ENCODE measurements at places on chromosomes 5 and 9.

DNA sequence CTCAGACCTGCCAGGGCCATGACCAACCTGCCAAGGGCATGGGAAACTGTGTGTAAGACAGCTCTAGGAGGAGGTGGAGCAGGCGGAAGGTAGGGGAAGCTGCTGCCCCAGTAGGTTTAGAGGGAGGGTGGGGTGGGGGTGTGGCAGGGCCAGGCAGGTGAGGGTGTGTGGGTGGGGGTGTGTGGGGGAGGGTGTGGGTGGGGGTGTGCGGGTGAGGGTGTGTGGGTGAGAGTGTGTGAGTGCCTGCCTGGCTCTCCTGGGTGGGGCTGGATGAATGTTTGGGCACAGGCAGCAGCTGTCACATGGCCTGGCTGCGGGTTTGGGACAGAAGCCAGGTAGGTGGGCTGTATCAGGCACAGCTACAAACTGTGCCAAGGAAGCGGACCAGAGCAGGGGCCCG lies 8.8 kb upstream of the N4BP3 start:
- DNase-seq = no peak

GRCh38 chr5:43192558-43193180 lies 644 bp downstream of the NIM1K start:
- no peak for DNase-seq

GRCh38 chr5:102758576-102758975 lies 3.5 kb downstream of the PAM start:
- DNase-seq = no peak

DNA sequence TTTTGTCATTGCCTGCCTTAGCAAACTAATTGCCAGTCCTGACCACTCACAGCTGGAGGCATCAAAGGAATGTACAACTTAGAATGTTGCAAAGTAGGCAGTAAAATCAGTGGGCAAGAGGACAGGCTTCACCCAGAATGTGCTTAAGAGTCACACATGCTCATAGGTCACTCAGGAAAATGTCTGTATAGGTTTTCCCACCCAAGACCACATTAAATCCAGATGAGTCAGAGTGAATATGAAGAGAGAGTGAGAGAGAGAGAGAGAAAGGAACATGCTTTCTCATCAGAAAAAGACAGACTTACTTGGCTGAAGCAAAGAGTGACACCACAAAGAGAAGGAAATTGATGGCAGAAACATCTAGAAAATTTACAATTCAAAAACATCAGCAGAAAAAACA lies 37.9 kb downstream of the PLEKHG4B start:
- DNase-seq = no peak

- DNase-seq = no peak
These were observed 66.8 kb upstream of the SMC2 start for GRCh38 chr9:104027295-104027694.

- DNase-seq = no peak
These were observed 84.7 kb downstream of the ZDHHC21 start for GRCh38 chr9:14608540-14608939.

GRCh38 chr9:68822596-68823165 lies 117.6 kb downstream of the PIP5K1B start:
- no peak for DNase-seq

- no peak for DNase-seq
These were observed 368.4 kb downstream of the MAN2A1 start for GRCh38 chr5:110058175-110058574.

DNA sequence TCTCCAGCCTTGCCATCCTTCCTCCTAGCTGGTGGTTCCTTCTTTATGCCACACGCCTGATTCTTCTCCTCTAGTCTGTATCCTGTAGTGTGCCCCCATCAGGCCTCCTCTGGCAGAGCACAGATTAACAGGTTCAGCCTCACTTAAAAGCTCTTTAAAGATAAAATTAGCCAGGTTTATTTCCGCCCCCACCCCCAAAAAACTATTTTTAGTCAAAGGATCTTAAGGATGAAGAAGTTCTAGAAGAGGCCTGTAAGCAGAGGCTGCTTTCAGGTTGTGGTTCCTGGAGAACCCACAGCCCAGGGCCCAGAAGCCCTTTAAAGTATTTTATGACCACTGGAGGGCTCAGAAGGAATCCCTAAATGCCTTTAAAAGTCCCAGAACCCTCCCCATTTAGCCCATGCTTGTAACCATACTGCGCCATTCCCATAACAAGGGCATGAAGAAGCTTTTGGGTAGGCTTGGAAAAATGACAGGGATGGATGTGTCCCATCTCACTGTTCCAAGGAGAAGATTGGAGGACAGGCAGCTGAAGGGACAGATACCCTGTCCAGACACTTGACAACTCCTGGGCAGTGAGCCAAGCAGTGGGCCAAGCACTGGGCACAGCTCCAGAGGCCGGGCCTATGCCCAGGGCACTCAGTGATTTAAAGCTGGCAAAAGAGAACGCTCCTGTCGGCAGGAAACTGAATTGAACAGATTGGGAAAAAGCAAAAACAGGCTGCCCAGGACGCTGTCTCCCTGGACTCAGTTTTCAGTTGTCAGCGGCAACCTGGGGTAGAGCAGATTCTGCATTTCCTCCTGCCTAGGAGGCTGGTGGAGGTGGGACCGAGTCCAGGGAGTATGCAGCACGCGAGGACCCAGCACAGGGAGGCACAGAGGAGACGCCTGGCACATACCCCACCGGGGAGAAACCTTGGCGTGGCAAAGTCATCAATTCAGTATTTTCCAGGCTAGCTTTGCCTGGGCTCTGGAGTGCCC lies 106.3 kb upstream of the SSBP2 start:
- DNase-seq = no peak

DNA sequence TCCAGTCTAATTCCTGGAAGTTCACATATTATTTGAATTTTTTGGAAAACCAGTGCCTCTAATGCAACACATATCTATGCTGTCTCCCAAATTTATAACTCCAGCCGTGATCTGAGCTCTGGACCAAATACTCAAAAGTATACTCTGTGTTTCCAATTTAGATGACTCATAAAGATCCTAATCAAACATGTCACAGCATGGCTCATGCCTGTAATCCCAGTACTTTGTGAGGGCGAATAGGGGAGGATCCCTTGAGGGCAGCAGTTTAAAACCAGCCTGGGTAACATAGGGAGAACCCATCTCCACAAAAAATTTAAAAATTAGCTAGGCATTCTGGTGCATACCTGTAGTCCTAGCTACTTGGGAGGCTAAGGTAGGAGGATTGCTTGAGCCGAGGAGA lies 388.0 kb downstream of the CDH12 start:
- DNase-seq = no peak

DNA sequence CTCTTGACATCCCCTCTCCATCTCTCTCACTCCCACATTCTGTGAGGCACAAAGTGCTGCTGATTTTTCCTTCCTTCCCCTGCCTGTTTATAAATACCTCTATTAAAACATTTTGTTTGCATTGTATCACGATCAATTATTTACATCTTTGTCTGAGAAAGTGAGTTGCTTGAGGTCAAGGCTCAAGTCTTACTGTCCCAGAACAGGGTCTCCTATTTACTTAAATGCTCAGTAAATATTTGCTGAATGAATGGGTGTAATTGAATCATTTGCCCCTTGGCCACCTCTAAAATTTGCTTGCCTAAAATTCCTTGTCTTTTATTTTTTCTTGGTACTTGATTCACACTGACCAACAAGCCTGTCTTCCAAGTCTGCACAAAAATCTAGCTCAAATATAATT lies 103.5 kb downstream of the ZNF462 start:
- DNase-seq = no peak

GRCh38 chr9:79166005-79166404 lies 405.8 kb upstream of the TLE4 start:
- DNase-seq = no peak

DNA sequence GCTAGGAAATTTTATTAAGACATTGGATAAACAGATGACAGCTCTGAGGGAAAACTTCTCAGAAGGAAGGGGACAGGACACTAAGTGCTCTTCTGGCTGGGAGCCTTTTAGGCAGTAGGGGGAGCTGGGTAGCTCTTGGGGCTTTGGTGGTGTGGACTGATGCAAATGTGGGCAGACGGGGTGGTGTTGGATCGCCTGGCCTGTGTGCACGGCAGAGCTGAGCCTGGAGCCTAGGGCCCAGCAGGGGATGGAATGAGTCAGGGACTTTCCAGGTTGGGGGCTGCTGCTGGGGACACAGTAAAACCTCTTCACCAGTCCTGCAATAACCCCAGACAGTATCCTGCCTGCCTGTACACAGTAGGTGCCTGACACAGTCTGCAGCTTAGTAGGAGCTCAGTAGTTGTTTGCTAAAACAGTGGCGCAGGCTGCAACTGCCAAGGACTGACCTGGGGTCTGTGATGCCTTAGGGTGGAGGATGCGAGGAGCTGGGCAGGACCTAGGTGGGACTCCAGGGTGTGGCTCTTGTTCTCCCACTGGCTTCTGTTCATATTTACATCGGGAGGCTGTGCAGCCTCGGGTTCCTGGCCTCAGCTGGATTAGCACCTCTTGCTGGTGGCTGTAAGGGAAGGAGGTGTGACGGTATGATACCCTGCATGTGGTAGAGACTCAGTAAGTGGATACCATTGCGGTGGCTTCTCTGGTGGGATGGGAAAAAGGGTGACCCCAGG lies 83.8 kb downstream of the DAB2IP start:
- no peak for DNase-seq

DNA sequence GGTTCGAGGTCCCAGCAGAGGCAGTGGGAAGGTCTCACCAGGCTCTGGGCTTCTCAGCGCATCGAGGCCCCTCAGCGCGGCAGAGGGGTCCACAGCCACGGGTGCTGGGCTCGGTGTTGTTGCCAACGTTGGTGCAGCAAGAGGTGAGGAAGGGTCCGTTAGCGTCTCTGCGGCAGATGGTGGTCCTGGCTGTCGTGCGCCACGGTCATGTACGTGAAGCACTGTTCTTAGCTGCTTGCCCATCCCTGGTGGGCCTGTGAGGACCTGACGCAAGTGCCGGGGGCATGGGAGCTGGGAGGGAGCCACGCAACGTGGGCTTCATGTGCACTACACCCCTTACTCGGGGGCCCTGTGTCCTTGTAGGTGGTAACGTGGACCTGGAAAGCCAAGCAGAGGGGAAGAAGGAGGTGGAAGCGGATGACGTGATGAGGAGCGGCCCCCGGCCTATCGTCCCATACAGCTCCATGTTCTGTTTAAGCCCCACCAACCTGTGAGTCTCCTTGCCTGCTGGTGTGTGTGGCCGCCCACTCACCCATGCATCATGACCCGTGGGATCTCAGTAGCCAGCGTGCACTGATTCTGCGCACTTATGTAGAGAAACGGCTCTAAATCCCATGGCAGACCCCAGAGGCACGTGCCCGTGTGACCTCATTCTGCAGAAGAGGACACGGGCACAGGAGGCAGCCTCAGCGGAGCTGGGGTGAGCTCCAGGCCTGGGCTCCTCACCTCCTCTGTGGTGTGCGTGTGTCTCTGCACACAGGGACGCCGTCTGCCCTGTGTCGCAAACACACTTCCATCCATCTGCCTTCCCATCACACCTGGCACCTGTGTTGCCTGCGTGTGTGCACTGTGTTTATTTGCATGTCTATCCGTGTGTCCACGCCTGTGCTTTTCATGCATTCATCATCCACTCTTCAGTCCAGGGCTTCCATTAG lies 166.1 kb downstream of the CACNA1B start:
- no peak for DNase-seq

GRCh38 chr5:105872569-105873270 lies 1798.0 kb downstream of the EFNA5 start:
- no peak for DNase-seq

- no peak for DNase-seq
These were observed 161.1 kb downstream of the MAST4 start for GRCh38 chr5:66757219-66757833.

- DNase-seq = no peak
These were observed 19.6 kb upstream of the HRH2 start for GRCh38 chr5:175638305-175638704.

- DNase-seq = no peak
These were observed 169.8 kb upstream of the RAI14 start for GRCh38 chr5:34486160-34486848.

DNA sequence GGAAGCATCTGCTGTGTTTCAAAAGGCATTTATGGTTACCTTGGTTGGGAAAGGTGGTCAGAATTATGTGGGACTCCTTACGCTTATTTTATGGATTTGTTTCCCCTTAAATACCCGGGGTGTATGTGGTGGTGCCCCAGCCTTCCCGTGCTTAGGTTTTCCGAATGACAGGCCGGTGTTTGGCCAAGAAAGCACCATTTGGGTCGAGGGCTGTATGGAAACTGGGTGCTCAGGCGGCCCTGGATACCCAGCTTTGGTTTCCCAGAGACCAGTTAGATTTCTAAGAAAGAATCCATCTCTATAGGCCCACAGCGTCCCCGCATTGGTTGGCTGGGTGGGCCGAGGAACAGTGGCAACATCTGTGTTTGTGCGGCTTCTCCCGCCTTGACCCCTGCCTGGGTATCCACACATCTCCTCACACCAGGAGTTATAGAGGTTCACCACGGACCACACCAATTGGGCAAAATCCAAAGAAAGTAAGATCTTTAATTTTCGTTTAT lies 868 bp downstream of the ARHGEF28 start:
- DNase-seq = no peak

GRCh38 chr9:121463026-121463807 lies 36.4 kb downstream of the GGTA1 start:
- DNase-seq = no peak

DNA sequence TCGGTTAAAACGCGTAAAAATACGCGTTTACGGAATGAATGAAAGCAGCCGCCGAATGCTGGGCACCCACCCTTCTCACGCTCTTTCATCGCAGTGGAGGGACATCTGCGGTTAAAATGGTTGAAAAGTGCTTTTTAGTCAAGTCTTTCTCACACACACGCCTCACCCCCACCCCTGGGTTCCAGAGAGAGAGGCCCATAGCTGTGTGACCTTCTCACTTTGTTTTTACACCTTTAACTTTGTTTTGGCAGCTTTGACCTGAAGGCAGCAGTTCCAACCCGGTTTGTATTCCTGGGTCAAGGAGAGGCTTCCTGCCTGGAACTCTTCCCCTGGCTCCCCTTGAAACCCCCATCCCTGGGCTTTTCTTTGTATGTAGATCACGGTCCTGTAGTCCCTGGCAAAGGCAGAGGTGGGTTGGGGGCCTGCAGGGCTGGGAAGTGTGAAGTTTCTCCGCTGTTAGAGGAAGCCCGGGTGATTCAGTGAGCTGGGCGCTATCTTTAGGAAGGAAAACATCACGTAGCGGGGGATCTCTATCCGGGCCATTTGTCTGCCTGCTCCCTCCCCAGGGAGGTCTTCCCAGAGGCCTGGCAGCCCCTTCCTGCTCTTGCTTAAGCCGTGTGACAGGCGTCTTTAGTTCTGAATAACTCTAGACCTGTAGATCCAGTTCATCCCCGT lies 29.6 kb downstream of the SPRY4 start:
- DNase-seq = no peak

DNA sequence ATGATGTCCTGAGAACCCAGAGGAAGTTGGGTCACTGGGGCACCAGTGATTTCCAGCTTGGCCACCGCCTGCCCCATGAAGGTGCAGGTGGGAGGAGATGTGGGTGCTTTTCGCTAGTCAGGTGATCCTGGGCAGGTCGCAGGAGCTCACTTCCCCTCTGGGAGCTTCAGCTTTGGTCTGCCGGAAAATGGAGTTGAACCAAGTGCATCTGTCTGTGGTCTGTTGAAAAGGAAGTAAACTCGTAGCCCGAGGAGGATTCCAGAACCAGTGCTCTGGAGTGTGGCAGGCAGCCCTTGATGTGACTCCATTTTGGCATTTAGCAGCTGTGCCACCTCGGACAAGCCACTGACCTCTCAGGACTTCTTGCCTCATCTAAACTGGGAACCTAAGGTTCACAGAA lies 81.8 kb upstream of the HRH2 start:
- no peak for DNase-seq
